Activated CD4-positive, alpha-beta T cell treated with anti-CD3 and anti-CD28 coated beads for 1 hour (primary cell): ENCODE measurements at places on chromosomes 3 and 15.

DNA sequence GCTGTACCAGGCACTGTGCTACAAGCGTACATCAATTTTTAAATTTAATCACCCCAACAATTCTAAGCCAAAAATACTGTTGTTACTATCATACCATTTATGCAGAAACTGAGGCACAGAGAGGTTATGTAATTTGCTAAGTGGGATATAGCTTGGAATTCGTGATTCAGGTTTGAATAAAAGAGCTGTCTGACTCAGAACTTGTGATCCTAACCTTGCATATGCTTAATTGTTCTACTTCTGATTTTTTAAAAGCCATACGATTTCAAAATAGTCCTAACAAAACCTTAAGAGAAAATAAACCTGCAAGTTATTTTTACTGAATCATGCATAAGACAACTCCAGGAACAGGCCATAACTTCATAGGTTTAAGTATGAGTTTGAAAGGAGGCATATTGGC is 498.0 kb upstream of the CFAP20DC start:
- no peak for DNase-seq

GRCh38 chr15:70056091-70056680 is 41.5 kb downstream of the TLE3 start:
- DNase-seq = no peak

GRCh38 chr15:79989682-79990081 is 18.7 kb upstream of the BCL2A1 start:
- no peak for DNase-seq

- no peak for DNase-seq
These were observed 313.7 kb downstream of the GAP43 start for GRCh38 chr3:115937054-115937453.
